ENCODE measurements at places on chromosomes 4 and X.

DNA sequence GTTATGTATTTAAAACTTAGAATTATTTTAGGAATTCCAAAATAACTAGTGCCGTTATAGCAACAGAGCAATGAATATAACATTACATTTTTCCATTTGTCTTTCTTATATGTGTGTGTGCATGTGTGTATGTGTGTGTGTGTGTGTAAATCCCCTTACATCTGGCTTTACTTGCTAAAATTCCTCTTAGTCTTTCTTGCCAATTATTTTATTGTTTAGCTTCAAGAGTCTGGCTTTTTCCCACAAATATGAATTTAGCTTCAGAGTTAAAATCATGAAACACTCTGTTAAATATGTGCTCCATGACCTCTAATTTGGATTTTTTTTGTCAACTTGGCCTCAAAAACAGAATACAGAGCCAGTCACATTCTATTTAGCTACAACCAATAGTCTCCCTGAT is 18.9 kb downstream of the FGF13 start:
- no peak for DNase-seq

GRCh38 chrX:122641826-122642225 is 542.3 kb upstream of the GRIA3 start:
- no peak for DNase-seq

- no peak for DNase-seq
These were observed 8.3 kb downstream of the CYTL1 start for GRCh38 chr4:5010984-5011383.

DNA sequence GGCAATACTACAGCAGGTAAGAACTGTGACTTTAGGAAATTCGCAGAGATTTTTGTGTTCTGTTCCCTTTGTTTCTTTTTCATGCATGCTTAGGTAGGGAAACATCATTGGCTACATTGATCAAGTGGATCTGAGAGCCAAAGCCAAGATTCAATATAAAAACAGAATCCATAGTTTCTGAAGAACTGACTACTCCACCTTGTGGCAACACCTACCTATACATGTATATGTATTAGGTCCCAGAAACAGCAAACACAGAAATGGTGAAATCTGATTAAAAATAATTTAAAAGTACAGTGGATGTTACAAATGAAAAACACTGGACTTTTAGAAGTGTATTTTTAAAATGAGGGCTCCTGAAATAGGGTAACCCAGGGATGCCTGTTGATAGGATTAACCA is 322.6 kb upstream of the MAOA start:
- no peak for DNase-seq

DNA sequence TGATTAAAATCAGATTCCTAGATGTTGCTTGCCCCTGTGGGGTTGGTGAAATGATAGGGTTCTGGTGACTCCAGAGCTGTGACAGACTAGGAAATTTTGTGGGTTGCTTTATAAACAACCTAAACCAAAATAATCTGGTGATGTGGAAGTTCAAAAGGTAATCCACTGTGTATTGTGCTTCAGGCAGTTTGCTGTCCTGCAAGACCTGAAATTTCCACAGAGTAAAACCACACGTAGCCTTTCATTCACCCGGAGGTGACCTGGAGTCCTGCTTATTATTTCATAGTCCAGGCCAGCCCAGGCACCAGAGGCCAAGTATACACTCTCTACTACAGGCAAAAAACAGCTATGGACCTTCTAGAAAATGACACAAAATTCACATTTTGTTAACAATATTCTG is 114.6 kb upstream of the CBR4 start:
- no peak for DNase-seq

GRCh38 chrX:65900850-65901844 is 138.7 kb downstream of the VSIG4 start:
- no peak for DNase-seq

DNA sequence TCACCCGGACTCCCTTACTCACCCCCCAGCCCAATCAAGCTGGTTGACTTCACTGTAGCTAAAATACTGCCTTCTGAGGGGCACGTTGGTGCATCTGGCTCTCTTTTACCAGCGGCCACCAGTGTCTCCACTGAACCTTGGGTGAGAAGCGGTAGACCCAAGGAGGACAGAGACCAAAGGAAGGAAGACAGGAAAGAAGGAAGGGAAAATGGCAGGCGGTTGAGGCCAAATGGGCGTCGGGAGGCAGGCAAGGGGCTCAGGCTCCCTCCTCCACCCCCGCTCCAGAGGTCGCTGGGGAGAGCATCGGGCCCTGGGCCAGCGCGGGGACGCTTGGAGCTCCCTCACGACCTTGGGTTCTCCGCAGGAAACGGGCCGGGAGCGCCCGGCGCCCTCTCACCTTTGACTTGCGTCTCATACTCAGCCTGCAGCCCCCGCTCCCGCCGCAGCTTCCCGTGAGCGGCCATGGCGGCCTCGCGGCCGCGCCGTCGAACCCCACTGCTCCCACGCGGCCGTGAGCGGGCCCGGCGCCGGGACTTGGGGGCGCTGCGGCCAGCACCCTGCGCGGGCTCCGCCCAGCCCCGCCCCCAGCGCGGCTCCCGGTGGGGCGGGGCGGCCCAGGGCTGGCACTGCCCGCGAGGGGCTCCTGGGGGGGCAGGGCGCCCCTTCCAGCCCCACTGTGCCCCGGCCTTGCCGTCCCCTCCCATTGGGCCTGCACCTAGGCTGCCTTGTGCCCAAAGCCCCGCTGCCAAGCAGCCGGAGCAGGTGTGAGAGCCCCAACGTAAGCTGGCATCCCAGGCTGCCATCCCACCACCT is at the start of gene ARHGAP4:
Gene ARHGAP4, minus strand, starts transcription at position 526 of the 813 bp plus-strand sequence. Its CDS starts 62 bp downstream, at position 464.
- peak; percentile 41 for DNase-seq

DNA sequence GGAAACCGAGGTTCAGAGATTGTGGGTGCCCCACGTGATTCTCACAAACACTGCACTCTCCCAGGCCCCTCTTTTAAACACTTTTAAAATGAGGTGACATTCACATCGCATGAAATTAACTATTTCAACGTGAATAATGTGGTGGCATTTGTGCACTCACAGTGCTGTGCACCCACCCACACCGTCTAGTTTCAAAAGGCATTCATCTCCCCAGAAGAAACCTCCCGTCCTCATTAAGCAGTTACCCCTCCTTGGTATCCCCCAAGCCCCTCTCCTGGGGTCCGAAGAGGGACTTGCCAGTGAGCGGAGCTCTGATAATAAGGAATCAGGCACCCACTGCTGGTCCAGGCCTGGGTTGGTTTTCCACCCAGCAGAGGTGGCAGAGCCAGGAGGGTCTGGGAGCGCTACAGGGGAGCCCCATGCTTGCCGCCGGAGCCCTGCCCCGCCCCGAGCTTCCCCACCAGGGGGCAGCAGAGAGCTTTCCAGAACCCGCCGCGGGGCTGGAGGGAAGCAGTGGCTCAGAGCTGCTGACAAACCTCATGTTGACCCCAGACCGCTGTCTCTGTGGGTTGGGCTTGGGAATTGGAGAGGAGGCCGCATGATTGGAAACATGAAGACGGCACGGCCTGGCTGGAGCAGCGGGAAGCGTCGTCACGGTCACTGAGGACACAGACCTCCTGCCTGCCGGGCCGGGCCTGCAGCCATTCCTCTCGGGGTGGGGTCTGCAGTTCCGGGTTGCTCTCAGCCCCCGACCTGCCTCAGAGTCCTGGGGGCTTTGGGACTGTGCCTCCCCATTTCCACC is 27.5 kb upstream of the HTRA3 start:
- peak; percentile 76 for DNase-seq

DNA sequence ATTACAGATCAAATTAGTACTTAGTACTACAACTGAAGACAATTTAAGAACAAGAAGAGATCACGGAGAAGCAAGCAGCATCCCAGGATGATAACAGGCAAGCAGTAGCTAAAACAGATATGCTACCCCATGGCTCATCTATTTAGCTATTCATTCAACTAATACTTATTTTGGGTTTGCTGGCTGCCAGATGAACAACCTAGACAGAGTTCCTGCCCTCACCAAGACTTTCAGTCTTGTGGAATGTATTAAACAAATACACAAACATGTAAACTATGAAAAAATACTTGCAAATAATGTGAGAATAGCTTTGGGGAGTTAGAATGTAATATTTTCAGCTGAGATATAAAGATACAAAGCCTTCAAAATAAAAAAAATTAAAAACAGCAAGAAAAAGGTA is 2.4 kb upstream of the CORIN start:
- DNase-seq, result no peak

GRCh38 chr4:144104509-144105130 is 35.9 kb downstream of the GYPA start:
- DNase-seq, result no peak

DNA sequence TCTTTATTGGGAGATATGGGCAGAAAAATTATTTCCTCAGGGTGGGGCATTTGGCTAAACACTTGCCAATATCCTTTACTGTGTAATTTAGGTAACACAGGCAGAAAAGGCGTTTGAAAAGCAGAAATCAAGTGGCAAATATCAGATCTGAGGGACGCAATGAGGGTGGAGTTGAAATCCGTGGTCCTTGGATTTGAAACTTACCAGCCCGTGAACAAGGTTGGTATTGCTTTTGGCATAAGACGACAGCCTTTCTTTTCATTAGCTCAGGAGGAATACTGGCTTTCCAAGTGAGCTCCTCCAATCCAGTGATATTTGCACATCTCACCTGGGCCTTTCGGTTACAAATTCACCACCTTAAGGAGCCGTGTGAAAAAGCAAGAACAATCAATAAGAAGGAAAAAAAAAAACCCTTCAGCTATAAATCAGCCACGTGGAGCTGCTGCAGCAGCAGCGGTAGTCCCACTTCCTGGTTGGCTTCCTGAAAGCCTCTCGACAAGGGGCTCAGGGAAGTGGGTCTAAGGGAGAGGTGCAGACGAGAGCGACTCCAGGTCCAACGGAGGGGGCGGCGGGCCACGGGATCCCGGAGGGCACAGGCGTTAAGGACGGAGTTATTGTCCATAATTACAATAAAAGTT is 734 bp upstream of the GALNT7 start:
- peak; percentile 9 for DNase-seq

- DNase-seq, result no peak
These were observed 18.0 kb downstream of the CMC4 start for GRCh38 chrX:155052738-155053498.

- DNase-seq, result no peak
These were observed 654 bp upstream of the STS start for GRCh38 chrX:7146703-7147412.

DNA sequence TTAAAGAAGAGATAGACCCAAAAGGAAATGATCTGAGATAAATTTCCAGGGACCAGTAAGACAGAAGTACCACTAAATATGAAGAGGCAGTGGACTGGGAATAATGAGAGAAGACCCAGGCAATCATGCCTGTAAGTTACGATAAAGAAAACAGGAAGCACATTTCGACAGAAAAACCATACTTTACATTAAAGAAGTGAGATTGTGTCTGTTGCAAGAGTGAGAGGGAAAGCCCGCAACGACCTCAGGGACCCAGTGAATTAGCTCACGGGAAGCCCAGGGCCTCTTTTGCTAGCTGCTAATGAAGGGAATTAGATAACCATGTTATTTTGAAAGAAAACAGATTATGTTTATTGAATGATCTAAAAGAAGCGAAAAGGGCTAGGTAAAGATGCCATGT is 28.9 kb upstream of the ACSL1 start:
- no peak for DNase-seq

- no peak for DNase-seq
These were observed 93.0 kb downstream of the GEMIN8 start for GRCh38 chrX:13936521-13937225.

Data from activated gamma-delta T cell treated with Interleukin-2 at 50 U/mL for 16 hours (primary cell).